ENCODE measurements at places on chromosomes 3 and 15. TPM values are rescaled to one million over a fixed set of nuclear protein-coding genes. Genes with fewer than 3 reads are reported as not detected.

DNA sequence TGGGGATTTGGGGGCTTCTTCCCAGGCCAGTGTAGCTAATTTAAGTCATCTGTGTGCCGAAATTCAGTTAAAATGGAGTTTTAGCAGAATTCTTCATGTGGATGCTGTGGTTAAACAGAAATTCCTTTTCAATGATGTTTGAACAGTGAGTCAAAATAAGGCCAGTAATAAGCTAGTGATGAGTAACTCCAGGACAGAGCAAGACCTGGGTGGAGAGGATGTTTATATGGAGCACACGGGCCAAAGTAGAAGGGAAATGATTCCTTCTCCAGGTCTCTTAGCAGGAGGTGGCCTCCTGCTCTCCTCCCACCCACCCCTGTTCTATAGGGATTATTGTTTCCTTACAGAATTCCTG lies 31.9 kb upstream of the UACA start:
- DNase-seq = no peak

GRCh38 chr15:52423852-52424251 lies 104.8 kb downstream of the MYO5A start:
- DNase-seq = no peak

DNA sequence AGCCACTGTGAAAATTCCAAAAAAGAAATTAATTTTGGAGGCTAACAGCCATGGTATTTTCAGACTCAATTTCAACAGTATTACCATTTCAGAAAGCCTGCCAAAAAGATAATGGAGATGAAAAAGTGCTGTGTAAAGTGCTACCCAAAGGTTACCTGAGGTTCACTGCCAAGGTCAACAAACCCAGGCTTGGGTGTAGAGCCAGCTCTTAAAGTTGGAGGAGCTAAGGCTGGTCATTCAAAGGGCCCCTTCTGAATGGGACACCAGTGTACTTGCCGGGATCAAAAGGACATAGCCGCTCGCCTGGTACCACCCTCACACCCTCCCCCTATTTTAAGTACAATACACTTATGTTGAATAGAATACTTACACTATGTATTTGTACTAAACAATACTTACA lies 64.5 kb downstream of the ETV5 start:
- no peak for DNase-seq

DNA sequence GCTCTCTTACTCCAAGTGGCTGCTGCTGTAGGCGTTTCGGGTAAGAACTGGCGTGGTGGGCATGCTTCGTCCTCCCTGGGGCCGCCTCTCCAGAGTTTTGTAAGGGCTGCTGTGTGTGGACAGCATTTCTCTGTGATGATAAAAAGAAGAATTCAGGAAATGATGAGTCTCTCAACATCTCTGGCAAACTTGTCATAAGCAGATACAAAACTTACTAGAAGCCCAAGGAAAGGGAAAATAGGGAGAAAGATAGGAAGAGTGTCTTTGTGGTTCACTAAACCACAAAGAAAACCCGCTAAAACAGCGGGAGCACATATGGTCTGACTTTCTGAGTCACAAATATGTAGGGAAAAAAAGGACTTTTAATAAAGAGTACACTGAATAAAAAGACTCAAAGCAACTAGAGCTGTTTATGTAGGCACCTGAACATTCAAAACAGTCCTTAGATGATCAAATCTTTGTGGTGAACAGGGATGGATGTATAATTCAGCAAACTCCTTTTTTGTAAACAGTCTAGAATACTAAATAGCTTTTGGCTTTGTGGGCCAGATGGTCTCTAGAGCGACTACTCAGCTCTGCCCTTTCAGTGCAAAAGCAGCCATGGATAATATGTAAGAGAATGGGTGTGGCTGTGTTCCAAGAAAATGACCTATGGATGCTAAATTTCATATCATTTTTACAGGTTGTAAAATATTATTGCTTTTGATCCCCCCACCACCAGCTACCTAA lies 60.4 kb upstream of the LMOD3 start:
- no peak for DNase-seq

Gene EPHB1
- 2.1 TPM for total RNA-seq

Gene COL6A5
- total RNA-seq = 7.4 TPM

- peak; percentile 16 for DNase-seq
Measured at GRCh38 chr15:90986790-90987507, 7.4 kb downstream of the PRC1 start.

Gene ST3GAL6
- total RNA-seq = 18.5 TPM

- no peak for DNase-seq
Measured at GRCh38 chr15:74517096-74517495, 23.9 kb upstream of the ARID3B start.

DNA sequence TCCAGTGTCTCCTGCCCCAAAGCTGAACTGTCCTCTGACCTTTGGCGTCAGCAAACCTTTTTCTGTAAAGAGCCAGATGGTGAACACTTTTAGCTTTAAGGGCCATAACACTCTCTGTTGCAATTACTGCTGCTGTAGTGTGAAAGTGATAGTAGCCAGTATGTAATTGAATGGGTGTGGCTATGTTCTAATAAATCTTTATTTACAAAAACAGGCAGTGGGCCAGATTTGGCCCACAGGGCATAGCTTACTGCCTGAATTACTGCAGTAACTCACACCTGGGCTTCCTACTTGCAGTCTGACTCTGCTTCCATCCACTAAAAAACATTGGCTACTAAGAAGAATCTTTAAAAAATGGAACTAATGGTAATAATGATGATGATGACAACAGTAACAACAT lies 68.0 kb upstream of the SLC6A11 start:
- DNase-seq = no peak

Gene MKRN2OS
- not detected for total RNA-seq

Gene SLC6A20
- total RNA-seq = 0.28 TPM

- DNase-seq = peak; percentile 74
Measured at GRCh38 chr3:48656061-48656840, 6.4 kb downstream of the CELSR3 start.

Gene CSPG4
- 32.4 TPM for total RNA-seq

- DNase-seq = no peak
Measured at GRCh38 chr15:65366122-65366892, 11.5 kb downstream of the IGDCC3 start.

- peak; percentile 45 for DNase-seq
Measured at GRCh38 chr3:140347151-140347550, 330.7 kb upstream of the TRIM42 start.

DNA sequence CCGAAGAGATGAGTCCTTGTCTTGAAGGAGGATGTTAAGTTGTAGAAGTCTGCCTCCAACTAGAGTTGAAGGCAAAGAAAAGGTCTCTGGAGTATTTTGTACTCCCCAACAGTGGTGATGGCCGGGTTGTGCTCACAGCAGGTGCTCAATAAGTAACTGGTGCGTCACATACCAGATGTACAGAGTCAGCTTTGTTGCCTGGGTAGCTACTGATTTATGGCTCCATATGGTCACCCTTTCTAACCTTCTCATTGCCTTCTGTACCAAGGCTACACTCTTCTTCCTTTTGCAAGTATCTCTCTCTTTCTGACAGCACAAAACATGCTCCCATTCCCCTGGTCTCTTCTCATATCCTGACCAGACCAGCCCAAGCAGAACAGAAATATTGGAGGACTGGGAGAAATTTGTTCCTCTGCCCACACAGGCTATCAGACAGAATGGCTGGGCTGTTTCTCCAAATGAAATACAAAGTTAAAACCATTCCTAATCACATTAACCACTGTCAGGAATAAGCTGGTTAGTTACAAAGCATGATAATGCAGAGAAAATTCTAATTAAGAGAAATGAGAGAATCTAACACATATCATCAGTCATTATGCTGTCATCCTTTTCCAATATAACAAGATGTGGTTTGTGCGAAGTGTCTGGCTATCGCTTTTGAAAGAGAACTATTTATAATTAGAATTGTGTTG lies 150.1 kb upstream of the LRRN1 start:
- DNase-seq = no peak

Gene COLQ
- total RNA-seq = 5.1 TPM

DNA sequence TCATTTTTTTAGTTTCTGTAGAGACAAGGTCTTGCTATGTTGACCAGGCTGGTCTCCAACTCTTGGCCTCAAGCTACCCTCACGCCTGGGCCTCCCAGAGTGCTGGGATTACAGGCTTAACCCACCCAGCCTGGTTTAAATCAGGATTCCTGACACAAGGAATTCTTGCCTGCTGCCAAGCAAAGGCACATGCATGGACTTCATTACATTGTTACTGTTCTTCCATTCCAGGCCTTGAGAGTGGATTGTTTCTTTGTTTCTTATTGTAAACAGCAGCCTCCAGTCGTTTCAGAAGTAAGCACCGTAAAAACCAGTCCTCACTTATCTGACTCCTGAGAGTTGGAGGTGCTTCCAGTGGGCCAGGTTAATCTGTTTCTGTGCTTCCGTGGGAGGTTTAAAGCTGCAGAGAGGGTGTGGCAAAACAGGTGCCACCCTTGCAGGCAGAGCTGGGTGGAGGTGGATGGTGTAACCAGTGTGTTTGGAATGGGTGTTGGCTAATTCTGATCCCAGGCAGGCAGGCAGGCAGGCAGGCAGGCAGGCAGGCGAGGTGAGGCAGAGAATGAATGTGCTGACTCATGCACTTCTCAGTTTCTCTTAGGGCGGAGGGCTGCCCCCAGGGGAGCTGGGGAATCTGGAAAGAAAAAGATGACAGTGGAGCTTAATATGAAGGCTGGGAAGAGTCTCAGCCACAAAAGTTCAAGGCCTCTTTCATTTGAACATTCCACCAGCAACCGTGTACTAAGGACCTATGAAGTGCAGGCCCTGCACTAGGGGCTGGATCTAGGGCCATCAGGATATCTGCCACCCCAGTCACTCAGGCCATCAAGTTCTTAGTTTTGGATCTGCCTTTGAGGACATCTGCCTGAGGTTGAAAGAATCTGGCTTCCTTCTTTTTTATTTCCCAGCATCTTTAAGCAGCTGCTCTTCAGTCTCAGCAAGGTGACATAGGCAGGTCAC lies 37.0 kb upstream of the CDCP1 start:
- no peak for DNase-seq

DNA sequence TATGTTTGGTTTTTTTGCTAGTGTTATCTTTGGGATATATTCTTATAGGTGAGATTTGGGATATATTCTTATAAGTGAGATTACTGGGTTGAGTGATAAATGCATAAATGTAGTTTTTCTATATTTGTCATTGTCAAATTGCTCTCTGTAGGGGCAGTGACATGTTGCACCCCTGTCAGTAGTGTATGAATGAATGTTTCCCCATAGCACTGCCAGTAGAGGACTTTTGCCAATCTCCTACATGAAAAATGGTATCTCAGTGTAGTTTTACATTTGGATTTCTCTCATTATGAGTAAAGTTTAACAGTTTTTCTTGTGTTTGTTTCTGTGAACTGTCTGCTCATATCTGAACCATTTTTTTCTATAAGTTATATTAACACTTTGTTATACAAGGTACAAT lies 13.6 kb downstream of the U2SURP start:
- DNase-seq = no peak

- DNase-seq = no peak
Measured at GRCh38 chr3:43874731-43875130, 184.0 kb downstream of the ABHD5 start.

Gene C15orf62
- 0.34 TPM for total RNA-seq

- peak; percentile 52 for DNase-seq
Measured at GRCh38 chr15:40325188-40325587, 1.7 kb downstream of the INAFM2 start.

- DNase-seq = no peak
Measured at GRCh38 chr3:140731440-140732119, 53.7 kb downstream of the TRIM42 start.

Gene ADAMTS7
- 7.1 TPM for total RNA-seq

DNA sequence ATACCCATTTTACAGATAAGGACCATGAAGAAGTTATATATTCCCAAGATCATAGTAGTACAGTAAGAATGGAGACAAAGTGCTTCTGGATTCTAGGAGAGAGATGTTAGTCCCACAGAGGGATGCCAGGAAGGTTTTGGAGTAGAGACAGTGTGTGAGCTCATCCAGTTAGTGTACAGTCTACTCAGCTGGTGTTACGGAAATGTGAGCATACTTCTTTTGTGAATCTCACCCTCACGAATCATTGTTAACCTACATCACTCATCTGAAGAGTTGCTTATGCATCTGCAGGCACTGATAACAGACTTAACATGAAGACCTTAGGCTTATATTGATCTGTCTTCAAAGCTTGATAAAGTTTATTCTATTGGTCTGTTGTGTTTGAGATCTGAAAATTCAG lies 106.6 kb upstream of the PTPRG start:
- no peak for DNase-seq

DNA sequence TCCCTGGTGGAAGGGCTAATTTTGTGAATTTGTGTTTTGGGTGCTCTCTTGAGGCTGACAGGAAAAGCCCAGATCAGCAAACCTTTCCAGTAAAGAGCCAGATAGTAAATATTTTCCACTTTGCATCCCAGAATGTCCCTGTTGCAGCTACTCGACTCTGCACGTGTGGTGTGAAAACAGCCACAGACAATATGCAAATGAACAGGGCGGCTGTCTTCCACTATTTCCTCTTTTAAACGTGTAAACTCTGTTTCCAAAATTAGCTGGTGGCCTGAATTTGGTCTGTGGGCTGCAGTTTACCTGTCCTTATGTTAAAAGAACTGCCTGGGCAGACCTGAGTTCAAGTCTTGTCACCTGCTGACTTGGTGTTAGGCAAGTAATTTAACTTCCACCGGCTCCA lies 202.7 kb downstream of the EDEM1 start:
- no peak for DNase-seq

Gene MSL2
- total RNA-seq = 44.0 TPM

GRCh38 chr3:13539292-13539638 lies 9.7 kb upstream of the FBLN2 start:
- DNase-seq = no peak
